ENCODE measurements at places on chromosomes 2 and 18. TPM values are rescaled to one million over a fixed set of nuclear protein-coding genes. Genes with fewer than 3 reads are reported as not detected.

ANKRD23 gene
- 18.4 TPM for total RNA-seq

LIMS4 gene
- 4.0 TPM for total RNA-seq

CTAGE1 gene
- not detected for total RNA-seq

DSC1 gene
- 32.9 TPM for total RNA-seq

SEMA4F gene
- 3.4 TPM for total RNA-seq

MAP3K19 gene
- total RNA-seq: not detected

GRP gene
- total RNA-seq: not detected

CIB4 gene
- total RNA-seq: 0.44 TPM

UGGT1 gene
- 31.3 TPM for total RNA-seq

FAM124B gene
- total RNA-seq: 2.7 TPM

MYO7B gene
- total RNA-seq: 0.89 TPM

UCN gene
- 1.6 TPM for total RNA-seq

OBSL1 gene
- total RNA-seq: 121 TPM

GAREM2 gene
- total RNA-seq: 4.8 TPM

REG3A gene
- total RNA-seq: not detected

KYNU gene
- 2.1 TPM for total RNA-seq

GCG gene
- not detected for total RNA-seq

AQP12A gene
- total RNA-seq: not detected

TXNDC2 gene
- total RNA-seq: not detected

PER2 gene
- total RNA-seq: 8.1 TPM

All from left cardiac atrium (tissue), 4 donors.